NCI-H1930 (cell line): ENCODE measurements at places on chromosomes 5 and 9.

DNA sequence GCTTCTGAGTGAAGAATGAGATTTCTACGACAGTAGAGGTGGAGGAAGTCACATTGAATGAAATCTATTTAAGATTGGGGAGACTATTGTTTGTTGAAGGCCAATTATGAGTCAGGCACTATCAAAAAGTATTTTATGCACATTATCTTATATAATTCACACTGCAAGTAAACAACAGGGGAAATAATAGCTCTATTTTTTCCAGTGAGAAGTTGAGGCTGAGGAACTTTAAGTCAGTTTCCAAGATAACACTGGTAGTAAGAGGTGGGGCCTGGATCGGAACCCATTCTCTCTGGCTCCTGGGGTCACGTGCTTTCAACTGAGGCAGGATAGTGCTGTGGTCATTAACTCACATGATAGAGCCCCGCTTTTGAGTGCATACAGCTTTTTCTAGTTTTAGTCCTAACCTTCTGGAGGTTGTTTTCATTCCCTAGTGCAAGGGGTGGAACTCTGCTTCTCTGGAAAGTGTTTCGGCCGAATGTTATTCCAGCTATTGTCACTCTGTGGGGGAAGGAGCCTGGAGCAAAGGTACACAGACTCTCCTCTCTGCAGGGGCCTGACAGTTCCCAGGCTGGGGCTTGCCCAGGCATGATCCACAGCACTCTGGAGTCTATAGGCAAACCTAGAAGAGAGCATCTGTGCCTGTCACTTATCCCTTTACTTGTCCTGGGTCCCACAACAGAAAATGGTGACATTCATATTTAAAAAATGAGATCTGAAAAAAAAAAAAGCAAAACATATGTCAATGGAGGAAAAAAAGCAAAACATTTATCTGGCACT is 352.4 kb upstream of the ACTBL2 start:
- no peak for DNase-seq

- DNase-seq: no peak
These were observed 5.3 kb upstream of the DCP2 start for GRCh38 chr5:112971276-112971675.

GRCh38 chr5:72129725-72130124 is 22.4 kb downstream of the MAP1B start:
- no peak for DNase-seq

- DNase-seq: no peak
These were observed 7.2 kb downstream of the MARCHF6 start for GRCh38 chr5:10360686-10361085.

DNA sequence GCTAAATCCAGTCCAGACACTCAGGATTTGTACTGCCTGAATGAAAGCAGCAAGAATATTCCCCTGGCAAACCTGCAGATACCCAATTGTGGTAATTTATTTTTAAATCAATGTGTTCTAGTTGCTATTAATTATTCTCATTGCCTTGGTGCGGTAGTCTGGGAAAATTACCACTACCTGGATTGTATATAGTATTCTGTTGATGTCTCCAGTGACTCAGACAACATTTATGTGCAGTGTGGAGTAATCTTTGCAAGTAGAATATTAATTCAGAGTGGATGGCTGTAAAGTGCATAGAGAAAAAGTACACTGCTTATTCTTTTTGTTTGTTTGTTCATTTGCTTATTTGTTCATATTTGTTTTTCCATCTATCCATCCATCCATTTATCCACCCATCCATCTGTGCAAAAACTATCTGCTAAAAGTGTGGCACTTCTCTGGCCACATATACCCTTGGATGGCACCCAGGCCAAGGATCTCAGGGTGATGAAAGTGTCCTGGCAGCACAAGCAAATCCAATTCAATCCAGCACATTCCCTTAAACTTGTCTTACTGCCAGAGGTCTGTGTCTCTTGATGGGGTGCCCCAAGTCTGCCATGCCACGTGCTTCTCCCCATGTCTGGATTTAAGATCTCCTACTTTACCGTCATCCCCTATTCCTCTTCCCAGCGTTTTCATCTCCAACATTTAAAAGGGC is 41.3 kb downstream of the NTRK2 start:
- no peak for DNase-seq

GRCh38 chr5:124438026-124438902 is 308.2 kb downstream of the ZNF608 start:
- DNase-seq: no peak

DNA sequence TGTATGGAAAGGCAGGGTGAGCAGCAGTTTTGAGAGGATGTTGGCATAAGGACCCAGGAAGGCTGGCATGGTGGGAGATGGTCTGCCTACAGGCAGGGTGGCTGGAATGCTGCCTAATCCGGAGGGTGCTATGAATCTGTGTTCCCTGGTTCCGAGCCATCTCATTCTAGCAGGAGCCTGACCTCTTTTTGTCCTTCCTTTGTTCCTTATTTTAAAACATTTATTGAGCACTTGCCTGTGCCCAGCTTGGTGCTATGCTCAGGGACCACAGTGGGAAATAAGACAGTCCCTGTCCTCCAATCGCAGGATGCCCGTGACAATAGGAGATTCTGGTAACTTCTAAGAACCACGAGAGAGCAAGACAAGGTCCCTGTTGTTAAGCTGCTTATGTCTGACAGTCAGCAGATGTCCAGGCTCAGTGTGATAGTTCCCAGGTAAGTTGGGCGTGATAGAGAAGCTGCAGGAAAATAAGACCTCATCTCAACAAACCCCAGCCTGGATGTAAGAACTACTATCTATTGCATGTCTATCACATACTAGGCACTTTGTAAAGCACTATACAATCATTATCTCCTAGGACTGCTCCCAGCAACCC is 9.1 kb upstream of the ZBTB34 start:
- no peak for DNase-seq

DNA sequence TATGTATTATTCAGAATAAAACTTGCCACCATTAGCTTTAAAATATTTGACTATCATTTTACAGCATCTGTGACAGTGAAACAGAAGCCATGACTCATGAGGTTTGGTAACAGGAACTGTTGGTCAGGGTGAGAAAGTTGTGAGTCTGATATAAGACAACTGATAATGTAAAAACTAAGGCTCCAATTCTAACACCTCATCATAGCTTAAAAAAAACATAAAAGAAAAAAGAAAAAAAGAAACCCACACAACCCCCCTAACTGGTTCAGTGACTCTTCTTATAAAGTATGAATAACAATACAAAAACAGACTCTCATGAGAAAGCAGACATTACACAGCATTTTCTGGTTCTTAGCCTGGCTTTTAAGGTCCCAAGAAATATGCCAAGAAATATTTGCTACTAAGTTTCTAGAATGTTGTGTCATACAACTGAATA is 85.8 kb downstream of the MRPS27 start:
- no peak for DNase-seq

DNA sequence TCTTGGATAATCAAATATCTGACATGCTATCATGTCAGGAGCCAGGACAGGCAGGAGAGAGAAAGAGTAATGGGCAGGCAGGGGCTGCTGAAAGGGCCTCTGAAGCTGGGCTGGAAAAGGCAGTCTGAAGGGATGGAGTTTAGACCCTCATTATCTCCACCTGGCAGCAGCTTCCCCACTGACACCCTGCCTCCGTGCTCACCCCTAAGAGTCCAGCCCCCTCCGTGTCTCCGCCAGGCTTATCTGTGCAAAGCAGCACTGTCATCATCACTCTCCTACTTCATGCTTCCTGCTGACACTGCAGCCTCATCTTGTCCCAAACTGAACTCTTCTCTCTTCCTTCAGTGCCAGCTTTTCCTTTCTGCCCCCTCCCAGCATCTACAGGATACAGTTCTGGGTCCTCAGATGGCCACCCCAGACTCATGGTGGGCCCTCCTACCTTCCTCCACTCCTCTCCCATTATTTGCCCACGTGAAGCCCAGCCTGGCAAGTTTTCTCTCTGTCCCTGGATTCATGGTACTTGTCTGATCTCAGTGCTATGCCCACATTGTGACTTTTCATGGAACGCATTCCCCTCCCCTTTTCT is 70.9 kb upstream of the KLF9 start:
- DNase-seq: no peak

DNA sequence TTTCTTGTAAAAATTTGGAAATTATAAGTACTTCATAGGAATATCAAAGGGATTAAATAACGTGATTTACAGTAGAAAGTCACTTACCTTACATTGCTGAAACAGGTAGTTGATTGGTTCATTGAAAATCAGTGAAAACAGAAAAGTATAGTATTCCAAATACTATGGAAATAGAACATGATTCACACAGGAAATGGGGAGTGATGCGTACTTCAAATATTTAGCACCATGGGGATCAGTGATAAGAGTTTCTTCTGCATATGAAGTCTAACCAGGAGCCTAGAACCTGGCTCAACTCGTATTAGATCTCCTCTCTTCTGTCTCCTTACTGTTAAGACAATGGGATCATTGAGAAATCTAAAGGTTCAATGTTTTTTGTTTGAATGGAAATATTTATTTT is 133.3 kb downstream of the FAM174A start:
- no peak for DNase-seq

DNA sequence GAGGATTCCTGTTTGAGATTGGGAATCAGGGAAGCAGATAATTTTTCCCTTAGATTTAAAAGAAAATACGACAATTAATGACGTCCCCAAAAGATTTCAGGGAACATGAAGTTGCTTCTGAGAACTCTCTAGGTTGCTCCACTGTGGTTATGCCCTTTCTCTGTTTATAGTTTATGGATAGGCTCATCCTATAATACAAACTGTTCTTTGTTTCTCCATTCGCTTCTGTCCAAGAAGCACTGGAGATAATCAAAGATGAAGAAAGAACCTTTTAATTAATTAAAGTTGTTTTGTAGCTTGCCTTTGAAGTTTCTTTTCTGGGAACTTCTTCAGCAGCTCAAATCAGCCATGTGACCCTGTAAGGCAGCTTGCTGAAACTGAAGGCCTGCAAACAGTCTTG is 87.5 kb downstream of the CHSY3 start:
- DNase-seq: no peak

DNA sequence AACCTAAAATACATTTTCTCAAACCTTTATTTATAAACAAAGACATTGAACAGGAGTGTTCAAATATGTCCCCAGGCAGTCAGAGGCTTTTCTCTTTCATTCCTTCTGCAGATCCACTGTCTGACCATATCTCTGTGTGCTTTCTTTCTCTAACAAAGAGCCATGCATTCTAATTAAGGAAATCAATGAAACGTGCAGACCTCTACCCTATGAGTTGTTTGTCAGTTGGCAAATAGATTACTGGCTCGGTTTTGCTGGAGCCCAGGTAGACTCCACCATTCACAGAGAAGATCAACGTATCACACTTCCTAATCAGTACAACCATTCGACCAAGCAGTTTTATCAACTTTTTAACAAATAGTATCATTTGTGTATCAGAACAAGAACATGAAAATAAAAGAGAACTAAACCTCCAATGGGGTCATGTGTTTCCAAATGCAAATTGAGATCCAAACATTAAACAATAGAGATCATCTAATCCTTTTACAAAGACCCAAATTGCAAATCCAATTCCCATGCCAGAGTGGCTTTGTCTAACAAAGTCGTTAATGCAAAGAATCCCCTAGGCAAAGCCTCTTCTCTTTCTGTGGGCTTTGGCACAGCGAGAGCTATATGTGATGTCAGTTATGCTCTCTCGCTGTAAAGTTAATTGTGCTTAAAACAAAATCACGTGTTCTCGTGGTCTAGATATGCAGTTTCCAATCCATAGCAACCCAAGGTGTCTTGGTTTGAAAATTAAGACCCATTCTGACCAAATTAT is 16.8 kb downstream of the KLF4 start:
- DNase-seq: no peak

- no peak for DNase-seq
These were observed 189.7 kb downstream of the MEF2C start for GRCh38 chr5:88693071-88693932.

- no peak for DNase-seq
These were observed 52.8 kb upstream of the PHF2 start for GRCh38 chr9:93523518-93524144.

DNA sequence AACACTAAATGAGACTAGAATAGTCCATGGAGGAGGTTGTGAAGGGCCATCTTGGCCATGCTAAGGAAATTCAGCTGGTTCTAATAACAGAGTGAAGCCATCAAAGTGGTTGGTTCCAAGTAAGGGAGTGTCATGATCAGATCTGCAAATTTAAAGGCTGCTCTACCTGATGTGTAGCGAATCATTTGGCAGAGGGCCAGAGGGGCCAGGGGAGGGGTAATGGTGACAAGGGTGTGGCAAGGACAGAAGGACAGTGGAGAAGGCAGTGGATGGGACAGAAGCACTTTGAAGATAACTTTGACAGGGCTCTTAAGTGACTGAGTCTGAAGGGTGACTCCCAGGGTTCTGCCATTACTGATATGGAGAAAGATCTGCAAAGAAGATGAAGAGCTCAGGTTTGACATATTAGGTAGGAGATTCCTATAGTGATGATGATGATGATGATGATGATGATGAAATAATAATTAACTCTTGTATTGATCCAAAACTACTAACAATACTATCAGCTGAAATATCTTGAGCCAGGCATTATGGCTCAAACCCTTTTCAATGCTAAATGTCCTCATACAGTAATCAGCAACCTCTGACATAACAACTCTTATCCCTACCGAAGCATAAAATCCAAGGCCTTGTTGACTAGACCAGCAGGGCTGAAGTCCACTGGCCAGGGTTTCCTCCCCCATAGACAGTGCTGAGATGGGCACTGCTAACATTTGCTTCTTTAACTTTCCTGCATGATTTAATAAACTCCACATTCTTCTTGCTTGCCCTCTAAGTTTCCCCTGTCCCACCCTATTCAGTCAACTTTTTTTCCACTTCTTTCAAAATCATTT is 20.0 kb downstream of the KIAA1191 start:
- DNase-seq: no peak

DNA sequence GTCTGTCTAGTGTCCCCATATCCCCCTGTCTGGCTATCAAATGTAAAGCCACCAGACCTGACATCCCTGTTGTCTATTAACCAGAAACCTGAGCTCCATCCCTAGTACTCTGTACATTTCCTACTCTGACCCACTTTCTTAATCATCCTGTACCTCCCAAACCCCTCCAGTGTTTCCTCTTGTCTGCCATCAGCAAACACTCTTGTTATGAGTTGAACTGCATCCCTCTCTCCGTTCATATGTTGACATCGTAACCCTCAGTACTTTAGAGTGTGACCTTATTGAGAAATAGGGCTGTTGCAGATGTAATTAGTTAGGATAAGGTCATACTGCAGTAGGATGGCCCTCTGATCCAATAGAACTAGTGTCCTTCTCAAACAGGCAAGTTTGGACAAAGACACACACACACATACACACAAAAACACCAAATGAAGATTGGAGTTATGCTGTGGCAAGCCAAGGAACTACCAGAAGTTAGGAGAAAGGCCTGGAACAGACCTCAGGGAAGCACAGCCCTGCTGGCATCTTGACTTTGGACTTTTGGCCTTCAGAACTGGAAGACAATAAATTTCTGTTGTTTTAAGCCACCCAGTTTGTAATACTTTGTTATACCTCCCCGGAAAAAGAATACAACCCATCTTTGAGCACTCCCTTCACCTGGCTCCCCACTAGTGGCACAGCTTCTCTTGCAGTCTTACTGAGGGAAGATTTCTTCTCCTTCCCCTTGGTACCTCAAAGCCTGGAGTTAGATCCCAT is 180.0 kb upstream of the PTGER4 start:
- no peak for DNase-seq

GRCh38 chr9:122354536-122355199 is 16.2 kb upstream of the PTGS1 start:
- no peak for DNase-seq

- DNase-seq: no peak
These were observed 618.0 kb downstream of the BRINP1 start for GRCh38 chr9:118751077-118751847.

- DNase-seq: no peak
These were observed 72.2 kb downstream of the ANKRD55 start for GRCh38 chr5:56160723-56161438.

- no peak for DNase-seq
These were observed 2.9 kb downstream of the NTNG2 start for GRCh38 chr9:132164604-132165362.

GRCh38 chr5:136594416-136594815 is 229.1 kb upstream of the TRPC7 start:
- DNase-seq: no peak
